ENCODE measurements at places on chromosomes 7 and 10.
A peak's percentile ranks its signal among the peaks of the same experiment; 100 is the strongest.

DNA sequence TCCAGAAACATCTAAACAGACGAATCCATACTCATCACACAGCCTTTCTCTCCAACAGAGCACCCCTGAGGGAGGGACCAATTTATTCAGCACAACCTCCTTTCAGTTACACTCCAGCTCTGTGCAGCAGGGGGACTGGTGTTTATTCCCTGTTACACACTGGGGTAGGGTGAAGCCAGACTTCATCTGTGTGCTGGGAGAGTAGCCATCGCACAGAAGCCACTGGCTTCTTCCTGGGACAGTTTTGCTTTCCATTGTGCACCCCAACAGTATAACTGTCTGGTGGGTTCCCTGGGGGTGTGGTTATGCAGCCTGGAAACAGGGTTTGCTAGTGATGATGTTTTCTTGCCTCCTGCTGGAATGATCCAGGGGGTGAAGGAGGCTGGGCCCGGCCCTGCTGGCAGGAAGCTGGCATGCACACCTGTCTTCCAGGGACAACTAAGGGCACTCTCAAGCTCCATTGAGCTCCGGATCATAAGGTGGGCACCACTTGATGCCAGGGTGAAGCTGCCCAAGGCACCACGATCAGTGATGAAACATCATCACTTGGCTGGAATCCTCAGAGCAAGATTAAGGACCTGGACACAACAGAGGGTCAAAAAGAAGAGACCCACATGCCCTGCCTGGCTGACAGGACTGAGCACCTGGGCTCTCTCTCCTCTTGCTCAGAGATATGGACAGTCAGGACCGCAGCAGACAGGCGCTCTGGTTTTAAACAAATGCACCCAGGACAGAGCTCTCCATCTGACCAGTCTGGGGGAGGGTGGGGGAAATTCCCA, 293.2 kb downstream of the GRID1 start:
- DNase-seq = no peak

GRCh38 chr7:152756116-152756515, 3.4 kb upstream of the ACTR3B start:
- peak; percentile 22 for DNase-seq

DNA sequence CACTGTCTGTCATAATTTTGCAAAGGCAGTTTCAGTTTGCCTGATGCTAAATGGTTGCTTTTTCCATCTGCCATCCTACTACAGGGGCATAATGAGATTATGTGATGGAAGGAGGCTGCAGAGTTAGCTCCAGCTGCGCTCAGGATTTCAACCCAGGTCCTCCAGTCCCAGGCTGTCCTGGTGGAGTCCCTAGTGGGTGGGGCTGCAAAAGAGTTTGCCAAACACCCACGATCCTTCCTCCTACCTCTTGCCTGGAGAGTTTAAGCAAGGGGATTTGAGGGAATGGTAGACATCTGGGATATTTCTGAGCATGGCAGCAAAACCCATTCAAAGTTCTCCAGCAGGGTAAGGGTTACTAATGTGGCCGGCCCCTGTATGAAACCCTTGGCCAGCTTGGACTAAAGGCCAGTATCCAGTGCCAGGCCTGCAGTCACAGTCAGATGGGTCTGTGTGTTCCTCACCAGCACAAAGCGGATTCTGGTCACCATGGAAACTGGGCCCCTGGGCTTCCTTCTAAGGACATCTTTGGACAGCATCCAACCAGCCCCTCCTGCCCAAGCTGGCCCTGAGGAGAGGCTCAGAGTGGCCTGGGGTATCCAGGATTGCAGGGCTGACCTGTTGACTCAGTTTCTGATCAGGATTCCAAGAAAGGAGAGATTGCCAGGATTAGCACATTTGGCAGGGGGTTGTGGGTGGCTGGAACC, 42.7 kb upstream of the CHST3 start:
- no peak for DNase-seq

- DNase-seq = peak; percentile 69
These were observed 77.8 kb downstream of the ATAD1 start for GRCh38 chr10:87740254-87740655.

- peak; percentile 57 for DNase-seq
These were observed 100.2 kb downstream of the AGMO start for GRCh38 chr7:15461576-15461975.

GRCh38 chr7:55477781-55478374, 94.4 kb downstream of the VOPP1 start:
- DNase-seq = no peak

DNA sequence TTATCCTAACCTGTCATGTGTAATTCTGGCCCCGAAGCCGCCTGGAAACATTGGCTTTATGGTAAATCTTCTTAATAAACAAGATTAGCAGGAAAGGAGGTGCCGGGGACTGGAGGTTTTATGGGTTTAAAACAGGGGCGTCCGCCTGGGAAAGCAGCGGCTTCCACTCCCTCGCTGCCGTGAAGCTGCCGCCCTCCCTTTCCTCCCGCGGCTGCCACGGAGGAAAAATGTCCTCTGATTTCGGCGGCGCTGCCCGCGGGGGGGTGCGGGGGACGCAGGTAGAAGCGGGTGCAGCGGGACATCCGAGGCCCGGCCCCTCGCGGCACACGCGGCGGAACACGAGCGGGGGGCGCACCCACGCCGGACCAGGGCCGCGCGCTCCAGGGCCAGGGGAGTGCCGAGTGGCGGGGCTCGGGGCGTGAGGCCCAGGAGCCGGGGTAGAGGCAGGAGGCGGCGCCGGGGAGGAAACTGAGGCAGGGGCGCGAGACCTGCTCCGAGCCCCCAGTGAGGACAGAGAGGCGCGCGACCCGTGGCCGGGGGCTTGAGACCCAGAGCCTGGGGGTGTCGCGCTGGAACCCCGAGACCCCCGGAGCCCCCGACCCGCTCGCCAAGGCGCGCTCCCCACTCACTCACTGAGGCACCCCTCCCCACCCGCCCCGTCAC, 993 bp downstream of the PTPRN2 start:
- no peak for DNase-seq

DNA sequence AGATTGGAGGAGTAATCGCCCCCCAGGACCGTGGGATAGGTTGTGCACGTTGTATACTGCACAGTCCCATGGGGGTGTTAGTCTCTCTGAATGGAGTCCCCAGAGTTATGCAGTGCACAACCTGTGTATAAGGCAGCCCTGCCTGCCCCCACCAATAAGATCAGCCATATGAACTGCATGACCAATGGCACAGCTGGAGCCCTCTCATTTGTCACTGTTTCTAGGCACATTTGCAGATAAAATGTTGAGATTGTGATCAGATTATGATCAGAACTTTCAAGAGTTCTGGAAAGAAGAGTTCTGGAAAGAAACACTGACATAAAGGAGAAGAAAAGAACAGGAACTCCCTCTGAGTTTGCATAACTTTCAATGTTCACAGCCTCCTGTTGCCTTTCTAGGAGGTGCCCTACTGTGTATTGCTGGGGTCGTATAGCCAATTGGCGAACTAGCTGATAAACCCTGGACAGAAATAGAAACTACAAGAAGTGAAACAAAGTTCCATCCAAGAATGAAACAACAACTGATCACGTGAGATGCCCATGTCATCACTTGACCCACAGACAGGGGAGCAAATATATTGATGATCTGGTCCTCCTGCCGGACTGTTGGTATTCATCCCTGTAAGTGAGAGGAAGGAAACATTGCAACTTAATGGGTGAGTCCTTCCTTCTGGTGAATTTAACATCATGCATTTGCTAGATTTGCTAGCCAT, 49.6 kb upstream of the TOMM7 start:
- DNase-seq = no peak

- no peak for DNase-seq
These were observed 87.4 kb downstream of the EPC1 start for GRCh38 chr10:32259551-32259950.

GRCh38 chr7:86214734-86215133, 429.0 kb upstream of the GRM3 start:
- DNase-seq = no peak

DNA sequence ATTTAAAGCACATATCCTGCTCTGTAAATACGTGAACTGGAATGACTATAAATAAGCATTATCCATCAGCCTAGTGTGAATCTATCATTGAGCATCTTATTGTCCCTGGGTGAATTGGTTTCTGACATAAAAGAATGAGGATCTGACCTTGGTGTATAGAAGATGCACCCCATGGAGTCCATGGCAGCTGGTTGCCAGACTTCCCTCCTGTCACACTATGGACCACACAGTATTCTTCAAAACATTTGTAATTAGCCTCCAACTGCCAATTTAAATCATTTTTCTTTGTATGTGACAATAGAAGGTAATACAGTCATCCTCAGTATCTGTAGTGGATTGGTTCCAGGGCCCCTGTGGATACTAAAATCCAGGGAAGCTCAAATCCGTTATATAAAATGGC, 238.1 kb upstream of the ZWINT start:
- DNase-seq = no peak

- DNase-seq = peak; percentile 50
These were observed 3.1 kb downstream of the NRP1 start for GRCh38 chr10:33331379-33331694.

DNA sequence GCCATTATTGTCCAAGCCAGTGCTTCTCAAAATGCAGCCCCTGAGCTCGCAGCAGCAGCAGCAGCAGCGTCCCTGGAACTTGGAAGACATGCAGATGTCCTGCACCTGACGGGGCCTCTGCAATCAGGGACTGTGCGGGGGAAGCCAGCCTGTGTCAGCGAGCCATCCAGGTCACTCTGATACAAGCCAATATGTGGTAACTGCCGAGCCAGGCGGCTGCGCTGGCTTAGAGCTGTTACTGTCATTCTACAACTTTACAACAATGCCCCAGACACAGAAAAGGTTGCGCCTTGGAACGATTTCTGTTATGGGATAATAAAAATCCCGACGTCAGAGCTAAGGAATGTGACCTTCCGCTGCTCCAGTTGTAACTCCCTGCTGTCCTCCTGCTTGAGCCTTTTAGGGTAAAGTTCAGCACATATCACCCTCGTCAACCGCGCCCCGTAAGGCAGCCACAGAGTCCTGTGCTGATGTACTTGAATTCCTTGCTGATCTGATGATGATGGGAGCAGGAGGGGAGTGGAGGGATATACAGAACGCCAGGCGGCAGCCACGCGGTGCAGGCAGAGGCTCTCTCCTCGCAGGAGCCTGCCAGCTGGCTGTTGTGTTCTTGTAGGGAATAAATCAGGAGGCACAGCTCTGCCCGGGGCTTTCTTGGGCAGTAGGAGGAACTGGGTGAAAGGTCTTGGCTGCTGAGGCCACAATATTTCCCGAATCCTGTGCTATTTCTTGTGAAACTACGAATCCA, 20.0 kb upstream of the CRYGN start:
- DNase-seq = peak; percentile 92

DNA sequence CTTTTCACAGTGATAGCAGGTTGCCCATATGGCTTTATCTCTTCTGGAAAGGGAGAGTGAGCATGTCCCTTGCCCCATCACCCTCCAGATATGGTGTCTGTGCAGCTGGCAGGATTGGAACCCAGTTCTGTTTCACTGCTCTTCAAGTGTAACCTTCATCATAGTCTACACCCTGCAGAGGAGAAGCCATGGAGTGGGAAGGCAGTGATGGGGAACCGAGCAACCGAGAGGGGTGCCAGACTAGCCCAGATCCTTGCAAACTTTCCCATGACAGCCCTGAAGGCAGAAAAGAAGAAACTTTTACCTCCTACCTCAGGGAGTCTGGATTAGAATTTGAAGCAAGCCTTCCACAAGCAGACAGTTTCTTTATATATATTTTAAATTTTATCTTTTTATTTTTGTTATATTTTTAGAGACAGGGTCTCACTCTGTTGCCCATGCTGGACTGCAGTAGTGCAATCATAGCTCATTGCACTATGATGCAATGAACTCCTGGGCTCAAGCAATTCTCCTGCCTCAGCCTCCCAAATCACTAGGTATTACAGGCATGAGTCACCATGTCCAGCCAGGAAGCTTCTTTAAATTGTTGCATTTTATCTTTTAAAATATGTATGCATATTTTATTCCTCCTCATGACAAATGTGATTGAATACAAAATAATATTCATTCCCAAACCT, 133.3 kb downstream of the KCNMA1 start:
- no peak for DNase-seq

DNA sequence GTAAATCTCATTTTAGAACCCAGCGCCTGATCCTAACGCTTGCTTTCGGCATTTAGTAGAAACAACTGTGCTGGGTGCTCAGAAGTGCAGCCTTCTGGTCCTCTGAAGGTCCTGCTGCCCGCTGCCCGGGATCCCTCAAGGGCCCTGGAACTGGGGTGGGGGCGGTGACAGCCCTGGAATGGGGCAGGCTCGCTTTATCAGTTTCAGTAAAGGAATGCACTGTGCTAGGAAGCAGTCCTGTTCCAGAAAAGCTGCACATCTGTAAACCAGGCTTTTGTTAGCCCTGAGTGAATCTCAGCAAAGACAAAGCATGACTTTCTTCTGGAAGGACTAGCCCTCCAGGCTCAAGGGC, 254.6 kb downstream of the TNS3 start:
- DNase-seq = no peak

GRCh38 chr10:115093286-115093775, at the start of gene ATRNL1:
Gene ATRNL1 (plus strand): TSS chr10:115093365. CDS start chr10:115093751, 386 bp downstream.
- DNase-seq = no peak

GRCh38 chr7:112067200-112067599, 139.0 kb downstream of the DOCK4 start:
- no peak for DNase-seq

DNA sequence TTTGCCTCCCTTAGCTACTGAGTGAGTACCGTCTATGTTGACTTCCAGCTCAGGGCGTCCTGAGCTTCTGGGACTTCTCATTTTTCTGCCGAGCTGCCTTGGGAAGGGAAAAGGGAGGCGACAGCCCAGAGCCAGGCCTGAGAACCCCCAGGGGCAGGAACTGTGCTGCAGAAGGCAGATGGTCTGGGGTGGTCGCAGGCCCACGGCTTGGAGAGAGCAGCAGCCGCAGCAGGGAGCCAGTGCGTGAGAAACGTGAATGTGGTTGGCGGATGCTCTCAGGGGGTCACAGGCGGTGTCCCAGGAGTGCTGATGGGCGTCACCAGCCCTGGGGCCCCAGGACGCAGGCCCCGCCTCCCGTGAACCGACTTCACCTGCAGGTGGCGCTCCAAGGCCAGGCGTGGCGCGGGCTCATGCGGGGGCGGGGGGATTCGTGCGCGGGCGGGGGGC, 9.2 kb upstream of the PWWP2B start:
- peak; percentile 53 for DNase-seq

DNA sequence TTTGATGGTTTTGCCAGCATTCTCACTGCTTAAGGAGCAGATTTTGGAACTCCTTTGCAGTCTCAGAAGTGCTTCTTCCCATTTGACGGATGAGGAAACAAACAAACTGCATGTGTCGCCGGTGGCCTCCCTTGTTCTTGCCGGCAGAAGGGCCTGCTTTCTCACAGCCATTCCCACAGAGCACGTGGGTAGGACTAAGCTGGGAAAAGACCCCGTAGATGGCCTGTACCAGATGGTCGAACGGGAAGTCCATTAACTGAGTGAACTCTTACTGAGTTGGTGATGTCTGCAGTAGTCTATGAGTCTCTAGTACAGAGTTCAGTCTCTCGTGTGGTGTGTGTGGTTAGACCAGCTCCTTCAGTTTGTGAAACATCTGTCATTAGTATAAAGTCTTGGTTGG, 131.9 kb downstream of the TRRAP start:
- no peak for DNase-seq

DNA sequence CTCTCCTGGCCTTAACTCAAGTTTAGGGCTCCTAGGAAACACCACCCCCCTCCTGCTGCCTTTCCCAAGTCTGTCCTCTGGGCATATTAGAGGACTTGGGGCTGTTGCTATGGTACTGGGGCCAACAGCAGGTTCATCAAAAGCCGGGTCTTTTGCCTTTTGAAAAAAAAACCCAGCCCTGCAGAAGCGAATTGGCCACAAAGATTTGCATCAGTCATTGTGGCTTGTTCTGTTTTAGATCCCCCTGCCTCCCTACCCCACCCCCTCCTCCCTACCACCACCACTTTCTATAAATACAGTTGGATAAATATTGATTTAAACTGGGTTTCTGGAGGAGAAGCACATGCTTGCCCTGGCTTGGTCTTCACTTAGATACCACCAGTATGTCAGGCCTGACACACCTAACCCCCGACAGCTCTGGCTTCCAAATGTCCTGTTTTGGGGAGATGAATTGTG, 7.0 kb downstream of the MXI1 start:
- DNase-seq = no peak

All from PC-3 (cell line).